ENCODE measurements at places on chromosomes 11 and 22.
A peak's percentile ranks its signal among the peaks of the same experiment; 100 is the strongest.

GRCh38 chr11:57305523-57305922 lies 19.2 kb downstream of the TNKS1BP1 start:
- DNase-seq: no peak

GRCh38 chr11:10318527-10318802 lies 13.6 kb downstream of the ADM start:
- DNase-seq: no peak

GRCh38 chr11:69200331-69201065 lies 44.8 kb downstream of the SMIM38 start:
- DNase-seq: no peak

GRCh38 chr11:64799623-64800302 lies 3.3 kb downstream of the MAP4K2 start:
- DNase-seq: no peak

- DNase-seq: no peak
These were observed 13.2 kb downstream of the APOL6 start for GRCh38 chr22:35661464-35661863.

- DNase-seq: peak; percentile 54
These were observed 128.8 kb downstream of the RASSF10 start for GRCh38 chr11:13137844-13138301.

- DNase-seq: no peak
These were observed 188.6 kb downstream of the CWF19L2 start for GRCh38 chr11:107268977-107269376.

- DNase-seq: no peak
These were observed 2.6 kb downstream of the GRK2 start for GRCh38 chr11:67268962-67269268.

DNA sequence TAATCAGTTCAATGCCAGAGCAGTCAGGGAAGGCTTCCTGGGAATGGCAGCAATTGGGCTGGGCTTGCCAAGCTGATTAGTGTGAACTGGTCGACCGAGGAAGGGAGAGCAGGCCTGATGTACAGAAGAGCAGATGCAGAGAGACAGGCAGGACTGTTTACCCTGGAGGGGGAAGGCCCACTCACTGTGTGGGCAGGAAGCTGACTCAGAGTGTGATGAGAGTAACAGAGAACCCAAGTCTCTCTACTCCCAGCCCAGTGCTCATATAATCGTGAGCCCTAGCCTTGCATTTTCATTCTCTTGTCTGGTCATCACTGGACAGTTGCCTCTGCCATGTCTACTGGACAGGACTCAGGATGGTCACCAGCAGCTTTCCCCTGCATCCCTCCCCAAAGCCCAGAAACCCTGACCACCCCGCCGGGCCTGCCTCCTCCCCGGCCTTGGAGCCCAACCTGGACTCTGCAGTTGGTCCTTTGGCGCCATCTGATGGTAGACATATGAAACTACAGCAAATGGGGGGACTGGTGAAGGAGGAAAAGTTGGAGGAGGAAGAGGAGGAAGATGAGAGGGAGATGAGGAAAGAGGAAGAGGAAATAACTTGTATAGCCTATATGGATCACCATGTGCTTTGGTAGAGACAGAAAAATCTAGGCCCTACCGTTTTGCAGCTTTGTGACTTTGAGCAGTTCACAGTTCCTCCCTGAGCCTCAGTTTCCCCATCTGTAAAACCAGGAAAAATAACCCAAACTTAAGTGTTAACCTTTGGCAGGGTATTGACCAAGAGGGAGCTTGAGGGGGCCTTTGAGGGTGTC lies 43.4 kb upstream of the PRDM11 start:
- peak; percentile 82 for DNase-seq

- DNase-seq: no peak
These were observed 22.0 kb downstream of the ABTB2 start for GRCh38 chr11:34335801-34336200.

DNA sequence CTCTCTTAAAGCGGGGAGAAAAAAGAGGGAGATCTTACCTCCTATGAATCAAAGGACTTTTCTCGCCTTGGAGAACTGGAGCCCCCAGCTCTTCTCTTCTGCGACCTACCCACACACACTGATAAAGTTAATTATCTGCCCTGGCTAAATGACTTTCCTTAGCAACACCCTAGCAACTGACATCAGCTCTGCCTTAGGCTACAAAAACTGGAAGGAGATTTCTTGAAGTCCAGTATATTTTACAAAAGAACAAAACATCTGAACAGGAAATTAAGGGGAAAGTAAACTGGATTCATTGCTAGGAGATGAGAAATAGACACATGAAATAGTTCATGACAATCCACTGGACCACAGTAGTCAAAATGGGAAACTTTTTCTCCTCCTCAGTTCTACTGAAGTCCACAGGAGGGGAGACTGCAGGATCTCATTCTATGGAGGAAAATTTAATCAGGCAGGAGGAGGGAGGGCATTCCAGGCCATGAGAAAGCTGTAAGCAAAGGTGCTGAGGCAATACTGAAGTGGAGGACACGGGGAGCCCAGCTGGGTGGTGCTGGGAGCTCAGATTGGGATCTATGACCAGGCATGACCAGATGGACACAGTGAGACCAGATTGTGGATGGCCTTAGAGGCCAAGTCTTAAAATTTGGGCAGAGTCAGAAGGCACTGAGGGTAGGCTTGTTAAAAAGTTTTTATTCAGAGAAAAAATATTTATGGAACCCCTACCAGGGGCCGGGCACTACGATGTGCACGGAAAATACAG lies 3.7 kb upstream of the SPON1 start:
- DNase-seq: no peak

- no peak for DNase-seq
These were observed 17.2 kb downstream of the SLC2A11 start for GRCh38 chr22:23874871-23875270.

DNA sequence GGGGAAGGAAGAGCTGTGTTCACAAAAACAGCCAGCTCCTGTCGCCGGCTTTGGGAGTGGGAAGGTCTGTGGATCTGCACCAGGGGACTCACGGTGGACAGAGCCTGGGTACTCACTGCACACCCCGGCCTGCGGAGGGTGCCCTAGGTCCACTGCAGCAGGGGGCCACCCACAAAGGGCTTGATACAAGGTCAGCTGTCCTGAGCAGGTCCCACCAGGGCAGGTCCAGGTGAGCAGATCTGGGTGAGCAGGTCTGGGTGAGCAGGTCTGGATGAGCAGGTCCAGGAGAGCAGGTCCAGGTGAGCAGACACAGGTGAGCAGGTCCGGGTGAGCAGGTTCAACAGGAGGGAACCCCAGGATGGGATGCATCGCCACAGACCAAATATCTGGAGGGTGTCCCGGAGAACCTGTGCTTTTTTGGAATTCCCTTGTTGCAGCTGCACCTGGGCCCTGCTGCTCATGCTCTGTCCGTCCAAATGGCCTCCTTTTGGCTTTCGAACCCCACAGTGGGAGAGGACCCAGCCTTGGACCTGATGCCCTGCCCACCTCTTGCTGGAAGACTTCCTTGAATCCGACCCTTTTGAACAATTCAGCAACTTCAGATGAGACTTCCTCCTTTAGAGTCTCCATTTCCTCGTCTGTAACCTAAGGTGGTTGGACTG lies 485.3 kb downstream of the TBC1D22A start:
- no peak for DNase-seq

- no peak for DNase-seq
These were observed 69.7 kb upstream of the CDON start for GRCh38 chr11:126132319-126132718.

DNA sequence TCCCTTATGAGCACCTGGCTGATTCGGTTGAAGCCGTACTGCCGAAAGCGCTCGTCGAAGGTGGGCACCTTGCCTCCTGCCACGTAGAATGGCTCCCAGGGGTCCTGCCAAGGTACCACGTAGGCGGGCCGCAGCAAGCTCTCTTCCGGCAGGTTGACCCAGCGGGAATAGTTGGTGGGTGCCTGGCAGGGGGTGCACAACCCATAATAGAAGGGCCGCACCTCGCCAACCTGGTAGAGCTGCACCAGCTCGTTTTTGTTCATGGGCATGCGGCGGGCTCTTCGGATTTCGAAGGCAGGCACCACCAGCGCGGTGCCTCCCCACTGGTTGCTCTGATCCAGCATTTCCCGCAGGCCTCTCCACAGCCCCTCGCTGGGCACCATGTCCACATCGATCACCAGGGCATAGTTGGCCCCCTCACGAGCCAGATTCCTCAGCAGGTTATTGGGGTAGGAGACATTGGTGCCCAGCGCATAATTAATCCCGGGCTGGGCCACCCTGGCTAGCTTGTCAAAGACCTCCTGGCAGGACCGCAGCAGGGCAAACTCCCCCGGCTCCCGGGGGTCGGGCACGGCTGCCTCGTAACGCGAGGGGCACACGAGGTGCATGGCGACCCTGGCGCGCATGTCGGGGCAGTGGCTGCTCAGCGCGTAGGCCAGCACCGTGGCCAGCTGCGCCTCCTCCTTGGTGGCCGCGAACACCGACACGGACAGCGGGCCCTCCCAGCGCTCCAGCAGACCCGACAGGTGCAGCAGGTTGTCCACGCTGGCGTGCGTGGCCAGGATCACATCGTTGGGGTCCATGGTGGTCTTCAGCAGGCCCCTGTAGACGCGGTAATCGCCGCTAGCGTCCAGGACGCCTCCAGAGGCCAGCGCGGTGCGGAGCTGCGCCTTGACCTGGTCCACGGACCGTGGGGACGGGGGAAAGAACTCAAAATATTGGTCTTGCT lies 679 bp downstream of the B4GAT1 start:
- DNase-seq: no peak

DNA sequence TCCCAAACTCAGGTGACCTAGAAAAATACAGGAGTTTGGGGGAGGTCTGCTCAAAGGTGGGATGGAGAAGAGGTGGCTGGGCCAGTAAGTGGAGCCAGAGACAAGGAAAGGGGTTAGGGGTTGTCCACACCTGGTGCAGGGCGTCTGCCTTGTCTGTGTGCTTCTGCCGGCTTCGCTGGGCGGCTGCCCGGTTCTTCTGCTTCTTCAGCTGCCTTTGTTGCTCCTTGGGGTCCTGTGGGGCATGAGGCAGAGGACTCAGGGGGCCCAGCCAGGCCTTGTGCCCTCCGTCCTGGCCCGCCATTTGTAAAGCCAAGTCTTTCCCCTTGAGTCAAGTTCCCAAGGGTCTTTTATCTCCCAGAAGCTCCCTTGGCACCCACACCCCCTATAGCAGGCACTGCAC lies 2.5 kb downstream of the BATF2 start:
- DNase-seq: no peak

- DNase-seq: no peak
These were observed 100.8 kb downstream of the SHANK2 start for GRCh38 chr11:71151561-71151960.

DNA sequence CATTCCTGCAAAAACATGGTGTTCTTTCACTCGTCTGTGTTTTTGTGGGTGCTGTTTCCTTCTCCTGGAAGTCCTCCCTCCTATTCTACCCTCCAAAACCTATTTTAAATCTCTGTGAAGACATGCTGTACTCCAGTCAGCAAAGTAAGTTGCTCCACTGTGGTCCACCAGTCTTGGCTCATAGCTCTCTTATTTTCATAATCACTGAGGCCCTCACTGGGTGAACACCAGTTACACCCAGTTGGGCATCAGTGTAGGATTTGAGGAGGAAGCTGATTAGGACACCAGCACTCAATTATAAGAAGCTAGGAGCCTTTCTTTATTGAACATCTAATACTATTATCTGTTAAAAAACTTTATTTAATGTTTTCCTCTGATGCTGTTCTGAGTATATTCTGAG lies 23.9 kb upstream of the EED start:
- DNase-seq: no peak

- DNase-seq: peak; percentile 84
These were observed 39.3 kb downstream of the RPL27A start for GRCh38 chr11:8721609-8722500.

DNA sequence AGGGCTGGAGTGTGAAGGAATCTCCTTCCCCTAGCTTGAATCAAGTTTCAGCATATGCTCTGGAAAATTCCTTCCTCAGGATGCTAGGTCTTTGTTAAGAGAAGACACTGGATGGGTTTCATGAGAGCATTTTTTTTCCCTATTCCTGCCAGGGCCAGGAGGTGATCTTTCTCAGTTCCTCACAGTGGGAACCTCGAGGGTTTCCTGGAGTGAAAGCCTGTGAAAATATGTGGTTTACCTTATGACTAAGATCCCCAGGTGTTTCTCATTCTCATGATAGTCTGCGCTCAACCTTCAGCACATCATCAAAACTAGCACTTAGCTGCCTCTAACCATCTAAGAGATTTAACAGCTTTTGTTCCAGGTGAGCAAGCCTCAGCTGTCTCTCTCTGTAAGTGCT lies 985.3 kb upstream of the FAT3 start:
- DNase-seq: no peak

DNA sequence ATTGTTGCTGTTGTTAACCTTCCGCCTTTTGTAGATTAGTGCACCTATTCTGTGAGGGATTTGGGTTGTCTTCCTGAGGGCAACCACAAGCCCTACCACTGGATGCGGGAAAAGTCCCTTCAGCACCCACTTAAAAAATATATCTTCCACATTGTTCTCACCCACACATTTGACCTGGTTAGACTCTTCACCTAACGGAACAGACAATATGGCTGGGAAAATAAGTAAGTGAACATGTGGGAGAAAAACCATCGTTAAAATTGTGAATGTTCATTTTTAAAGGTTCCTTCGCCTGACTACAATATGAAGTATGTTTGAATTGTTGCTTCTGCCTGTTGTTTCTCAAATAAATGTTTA lies 72.0 kb upstream of the MPEG1 start:
- DNase-seq: no peak

DNA sequence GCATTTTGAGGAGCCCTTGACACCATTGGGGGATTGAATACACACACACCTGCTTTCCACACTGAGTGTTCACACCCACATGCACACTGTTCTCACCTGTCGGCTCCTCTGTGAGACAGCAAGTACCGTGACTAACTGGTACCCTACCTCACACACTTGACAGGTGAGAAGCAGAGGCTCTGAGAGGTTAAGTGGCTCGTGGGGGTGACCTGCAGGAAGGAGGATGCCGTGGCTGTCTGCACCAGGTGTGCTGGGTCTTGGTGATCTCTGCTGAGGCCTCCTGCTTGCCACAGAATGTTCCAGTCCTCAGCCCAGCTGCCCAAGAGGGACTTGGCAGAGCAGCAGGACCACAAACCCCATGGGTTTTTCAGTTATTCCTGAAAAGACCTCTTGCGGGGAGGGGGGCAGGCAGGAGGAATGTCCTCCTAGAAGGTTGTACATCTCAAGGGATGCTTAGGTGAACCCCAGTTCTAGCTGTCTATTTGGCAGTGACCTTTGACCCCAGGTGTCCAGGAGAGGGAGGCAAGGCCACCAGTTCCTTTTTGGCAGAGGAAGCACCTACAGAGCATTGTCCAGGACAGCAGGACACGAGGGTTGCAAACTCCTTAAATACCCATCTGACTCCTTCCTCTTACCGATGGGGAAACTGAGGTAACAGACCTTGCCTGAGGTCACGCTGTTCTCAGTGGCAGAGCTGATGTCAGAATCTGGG lies 66.0 kb downstream of the SHISAL1 start:
- no peak for DNase-seq

GRCh38 chr22:38861927-38862326 lies 10.1 kb downstream of the CBX6 start:
- DNase-seq: no peak

GRCh38 chr11:95524314-95525036 lies 265.1 kb downstream of the FAM76B start:
- no peak for DNase-seq

- DNase-seq: no peak
These were observed 61.6 kb upstream of the NAV2 start for GRCh38 chr11:19651028-19651427.
